ENCODE measurements at places on chromosomes 4 and X. TPM values are rescaled to one million over a fixed set of nuclear protein-coding genes. Genes with fewer than 3 reads are reported as not detected.

MAB21L2 gene
- 0.13 TPM for total RNA-seq

TMEM35A gene
- total RNA-seq: 1.9 TPM

CCNI gene
- 98.6 TPM for total RNA-seq

CXorf51A gene
- not detected for total RNA-seq

CXCL3 gene
- under 0.01 TPM for total RNA-seq

MAGEB10 gene
- total RNA-seq: not detected

CAMK2D gene
- 37.5 TPM for total RNA-seq

DNA sequence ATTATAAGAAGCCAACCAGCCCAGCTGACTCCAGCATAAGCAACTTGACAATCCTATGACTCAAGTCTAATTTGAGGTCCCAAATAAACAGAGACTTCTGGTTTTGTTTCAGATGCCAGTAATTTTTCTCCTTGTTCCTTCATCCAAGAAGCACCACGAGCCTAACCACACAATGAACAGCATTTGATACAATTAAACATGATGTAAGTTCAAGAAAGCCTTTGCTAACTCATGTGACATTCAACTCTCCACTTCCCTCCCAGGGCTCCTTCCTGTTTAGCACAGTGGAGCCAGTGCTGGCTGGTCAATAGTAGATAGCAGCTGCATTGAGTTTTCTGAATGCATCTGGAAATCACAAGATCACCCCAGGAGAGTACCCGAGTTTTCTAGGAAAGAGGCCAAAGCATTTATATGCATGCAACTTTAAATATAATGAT lies 206.3 kb downstream of the ARHGAP24 start:
- peak; percentile 19 for DNase-seq

DNA sequence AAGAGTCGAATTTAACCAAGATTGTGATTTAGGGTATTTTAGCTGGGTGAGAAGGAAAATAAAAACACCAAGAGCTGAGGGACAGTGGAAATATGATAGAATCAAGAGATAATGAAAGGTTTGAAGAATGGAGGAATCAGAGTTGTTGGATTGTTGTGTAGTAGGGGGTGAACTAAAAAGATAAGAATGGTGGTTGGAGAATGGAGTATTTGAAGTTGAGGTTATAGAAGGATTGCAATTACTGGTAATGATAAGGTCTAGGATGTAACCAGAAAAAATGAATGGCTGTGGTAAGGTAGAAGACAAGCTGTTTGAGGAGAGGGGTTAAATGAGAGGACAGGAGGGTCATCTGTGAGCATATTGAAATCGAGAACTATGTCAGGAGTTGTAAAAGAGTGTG lies 4.5 kb downstream of the ABCE1 start:
- no peak for DNase-seq

DNA sequence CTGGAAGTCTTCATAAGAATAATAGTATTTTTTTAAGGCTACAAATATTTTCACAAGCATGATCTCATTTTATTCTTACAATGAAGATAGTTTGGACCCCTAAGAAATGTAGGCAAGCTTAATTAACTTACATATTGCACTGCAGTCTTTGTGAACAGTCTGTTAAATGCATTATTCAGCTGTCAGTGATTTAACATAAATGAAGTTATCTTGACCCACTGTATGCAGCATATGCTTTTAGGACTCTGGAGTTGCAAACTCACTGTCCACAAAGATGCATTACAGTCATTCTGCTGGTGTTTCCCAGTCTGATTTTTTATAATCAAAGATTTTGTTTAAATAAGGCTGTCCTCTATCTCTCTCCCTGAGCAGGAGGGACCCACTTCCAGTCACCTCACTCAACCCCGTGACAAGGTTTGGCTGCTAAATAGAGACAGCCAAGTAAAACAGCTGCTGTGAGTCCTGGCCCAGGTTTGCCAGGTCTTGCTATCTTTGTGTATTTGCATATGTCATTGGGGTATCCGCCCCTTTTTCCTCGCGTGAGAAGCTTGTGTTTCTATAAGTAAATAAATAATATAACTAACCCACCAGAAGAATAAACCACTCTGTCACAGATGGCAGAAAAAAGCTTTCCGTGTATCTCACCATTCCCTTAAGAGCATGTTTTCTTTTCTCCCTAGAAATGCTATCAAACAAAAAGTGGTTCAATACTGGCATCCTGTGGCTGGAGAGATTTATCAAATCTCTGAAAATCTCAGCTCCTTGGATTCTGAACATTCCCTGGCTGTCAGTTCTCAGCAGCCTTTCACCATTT lies 67.0 kb downstream of the SLC7A11 start:
- no peak for DNase-seq

DNA sequence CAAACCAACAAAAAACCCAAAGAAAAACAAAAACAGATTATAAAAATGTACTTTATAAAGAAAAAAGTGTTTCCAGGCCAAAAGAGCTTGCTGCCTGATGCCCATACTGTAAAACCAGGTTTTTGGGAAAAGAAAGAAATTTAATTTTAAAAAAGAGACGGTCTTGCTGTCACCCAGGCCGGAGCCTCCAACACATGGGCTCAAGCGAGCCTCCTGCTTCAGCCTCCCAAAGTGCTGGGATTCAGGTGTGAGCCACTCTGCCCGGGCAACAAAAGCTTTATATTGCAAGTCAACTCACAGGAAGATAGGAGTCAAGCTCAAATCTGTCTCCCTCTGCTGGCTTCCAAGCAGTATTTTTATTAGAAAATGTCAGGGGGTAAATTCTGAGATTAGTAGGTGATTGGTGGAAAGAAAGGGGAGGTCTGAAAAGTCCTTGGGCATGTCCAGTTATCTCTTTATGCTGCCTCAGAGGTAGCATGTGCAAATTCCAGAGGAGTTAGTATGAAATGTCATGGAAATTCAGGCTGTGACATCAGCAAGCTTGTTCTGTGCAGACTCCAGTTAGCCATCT lies 39.4 kb downstream of the MGST2 start:
- peak; percentile 16 for DNase-seq

DNA sequence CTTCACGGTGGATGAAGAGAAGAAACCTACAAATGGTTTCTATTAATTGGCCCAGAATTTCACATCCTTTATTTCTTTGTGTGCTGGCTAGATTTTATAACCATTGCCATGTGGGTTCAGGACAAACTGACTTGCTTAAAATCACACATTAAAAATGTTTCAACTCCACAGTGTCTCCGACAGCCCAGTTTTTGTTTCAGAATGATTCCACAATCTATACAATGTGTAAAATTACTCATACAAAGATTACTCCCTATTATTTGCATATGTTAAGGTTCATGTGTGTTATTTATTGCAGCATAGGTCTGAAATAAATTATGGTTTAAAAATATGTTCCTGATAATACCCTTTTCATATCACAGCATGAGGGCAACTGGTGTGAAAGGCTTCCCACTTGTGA lies 20.6 kb downstream of the DCHS2 start:
- DNase-seq: no peak

- DNase-seq: no peak
Measured at GRCh38 chr4:68751138-68751537, 64.7 kb upstream of the UGT2B10 start.

DNA sequence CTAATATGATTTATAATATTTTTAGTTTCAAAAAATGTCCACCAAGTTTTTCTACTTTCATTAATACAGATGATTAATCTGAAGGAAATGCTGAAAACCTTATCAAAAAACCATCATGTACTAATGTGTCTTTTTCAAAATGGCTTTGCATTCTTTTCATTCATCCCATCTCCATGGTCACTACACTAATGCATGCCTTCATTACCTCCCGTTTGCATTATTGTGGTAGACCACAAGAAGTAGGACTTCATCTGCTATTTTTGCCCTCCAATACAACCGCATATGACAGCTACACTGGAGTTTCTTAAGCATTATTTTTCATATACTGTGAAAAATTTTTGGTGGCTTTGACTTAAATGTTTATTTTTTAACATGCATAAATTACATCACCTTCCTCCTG lies 37.9 kb upstream of the FSTL5 start:
- no peak for DNase-seq

DNA sequence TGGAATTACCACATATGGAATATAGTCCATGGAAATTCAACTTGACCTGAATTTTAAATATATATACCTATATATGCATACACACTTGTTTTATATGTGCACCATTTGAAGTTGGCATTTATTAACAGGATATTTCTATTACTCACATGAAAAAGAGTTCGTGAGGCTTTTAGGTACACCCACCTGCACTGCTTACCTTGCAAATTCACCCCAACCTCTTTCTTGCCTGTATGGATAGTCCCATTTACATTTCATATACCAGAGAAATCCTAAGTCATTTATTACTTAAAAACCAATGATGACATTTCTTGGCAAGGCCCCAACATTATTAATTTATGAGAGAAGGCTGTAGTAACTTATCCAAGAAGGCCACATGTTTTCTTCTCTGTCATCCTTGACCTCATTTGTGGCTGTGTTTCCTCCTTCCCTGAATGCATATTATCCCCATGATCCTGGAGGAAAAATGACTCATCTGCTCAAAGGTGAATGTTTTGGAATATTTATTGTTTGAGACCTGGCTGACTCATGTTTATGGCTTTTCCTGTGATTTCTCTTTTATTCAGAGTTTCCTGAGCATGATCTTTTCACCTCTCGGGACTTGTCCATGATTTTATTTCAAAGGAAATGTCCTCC lies 62.2 kb upstream of the FAM241A start:
- peak; percentile 99 for DNase-seq

GRCh38 chr4:23903859-23904438 lies 14.1 kb upstream of the PPARGC1A start:
- DNase-seq: no peak

DNA sequence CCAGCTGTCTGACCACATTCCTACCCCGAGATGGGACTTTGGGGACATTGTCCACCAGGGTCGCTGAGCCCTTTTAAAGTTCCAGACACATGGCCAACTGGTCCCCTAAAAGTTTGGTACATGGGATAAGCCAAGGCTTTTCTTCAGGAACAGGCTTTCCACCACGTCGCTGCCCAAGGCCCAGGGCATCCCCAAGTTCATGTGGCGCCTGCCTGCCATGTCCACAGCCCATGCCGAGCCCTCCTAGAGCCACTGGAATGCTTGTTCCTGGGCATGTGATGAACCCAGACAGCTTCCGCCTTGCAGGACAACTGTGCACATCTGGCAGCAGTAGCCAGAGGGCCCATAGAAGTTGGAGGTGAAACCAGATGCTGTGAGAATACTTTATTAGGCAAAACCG lies 41.3 kb downstream of the FRG1 start:
- DNase-seq: no peak

DNA sequence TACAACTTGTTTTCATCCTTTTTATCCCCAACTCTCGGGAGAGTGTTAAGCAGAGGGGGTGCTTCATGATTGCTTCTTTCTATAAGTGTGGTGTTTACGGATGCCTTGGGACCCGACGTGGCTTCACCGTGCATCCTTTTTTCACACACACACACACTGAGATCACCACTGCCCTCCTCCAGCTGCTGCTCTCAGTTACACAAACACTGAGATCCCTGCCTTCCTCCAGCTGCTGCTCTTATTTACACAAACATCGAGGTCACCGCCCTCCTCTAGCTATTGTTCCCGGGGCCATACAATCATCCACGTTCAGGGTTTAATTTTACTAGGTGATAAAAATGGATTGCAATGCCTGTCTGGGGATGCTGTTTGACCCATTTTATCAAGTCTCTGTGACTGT lies 155.4 kb upstream of the FAM9B start:
- no peak for DNase-seq

DNA sequence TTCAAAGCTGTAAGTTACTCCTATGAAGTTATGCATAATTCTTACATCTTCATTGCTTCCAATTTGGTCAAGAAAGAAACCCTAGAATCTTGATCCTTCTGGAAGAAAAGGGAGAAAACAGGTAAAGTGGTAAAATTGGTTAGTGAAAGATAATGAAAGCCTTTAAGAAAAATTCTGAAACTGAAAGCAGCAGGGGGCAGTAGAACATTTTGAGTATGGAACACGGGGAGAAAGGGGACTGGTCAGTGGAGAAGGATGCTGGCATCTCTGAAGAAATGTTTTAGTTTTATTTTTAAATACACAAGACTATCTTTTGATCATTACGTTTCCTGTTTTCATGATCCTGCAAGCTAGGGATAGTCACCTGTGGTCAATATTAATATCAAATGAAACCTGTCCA lies 54.3 kb downstream of the SLIT2 start:
- DNase-seq: no peak

DNA sequence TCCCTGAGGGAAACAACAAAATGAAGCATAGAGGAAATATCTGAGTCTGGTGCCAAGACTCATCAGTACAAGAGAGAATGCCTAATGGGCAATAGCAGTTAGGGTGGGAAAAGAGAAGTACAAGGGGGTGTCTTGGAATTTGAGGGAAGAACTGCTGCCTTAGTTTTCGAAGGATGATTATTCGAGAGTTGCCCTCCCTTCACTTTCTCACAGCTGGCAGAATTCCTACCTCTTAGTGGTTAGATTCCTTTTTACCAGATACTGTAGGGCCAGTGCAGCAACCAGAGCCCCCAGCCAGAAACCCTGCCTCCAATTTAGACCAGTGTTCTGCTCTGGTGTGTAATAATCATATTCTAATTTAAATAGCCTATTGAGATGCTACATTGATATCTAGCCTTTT lies 56.5 kb downstream of the NFKB1 start:
- no peak for DNase-seq

DNA sequence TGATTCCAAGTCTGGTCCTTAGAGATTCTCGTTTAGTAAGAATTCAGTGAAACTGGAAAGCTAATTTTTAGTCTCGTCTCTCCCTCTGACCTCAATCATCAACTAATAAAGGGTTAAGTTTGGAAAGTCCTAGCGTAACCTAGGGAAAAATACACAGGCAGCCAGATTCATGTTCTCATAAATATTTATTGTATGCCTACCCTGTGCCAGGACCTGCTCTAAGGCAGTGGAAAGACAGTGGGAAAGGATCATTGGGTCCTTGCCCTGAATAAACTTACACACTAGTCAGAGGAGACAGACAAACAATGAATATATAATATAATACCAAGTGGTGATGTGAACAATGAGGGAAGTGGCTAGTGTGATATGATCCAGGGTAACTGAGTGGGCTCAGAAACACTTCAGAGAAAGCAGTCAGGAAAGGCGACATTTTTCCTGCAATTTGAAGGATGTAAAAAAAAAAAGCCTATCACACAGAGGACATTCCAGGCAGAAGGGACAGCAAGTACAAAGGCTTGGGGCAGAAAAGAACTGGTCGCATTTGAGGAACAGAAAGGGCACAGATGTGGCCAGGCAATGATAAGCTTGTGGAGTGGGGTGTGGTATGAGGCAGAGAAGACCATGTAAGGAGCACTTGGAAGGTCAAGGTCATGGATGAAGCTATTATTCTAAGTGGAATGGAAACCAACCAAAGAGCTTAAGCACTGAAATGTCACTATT lies 128.8 kb downstream of the AMELX start:
- DNase-seq: no peak

All from dermis microvascular lymphatic vessel endothelial cell (primary cell).